CD8-positive, alpha-beta memory T cell (primary cell): ENCODE measurements at places on chromosomes 2 and 18. TPM values are rescaled to one million over a fixed set of nuclear protein-coding genes. Genes with fewer than 3 reads are reported as not detected.

DNA sequence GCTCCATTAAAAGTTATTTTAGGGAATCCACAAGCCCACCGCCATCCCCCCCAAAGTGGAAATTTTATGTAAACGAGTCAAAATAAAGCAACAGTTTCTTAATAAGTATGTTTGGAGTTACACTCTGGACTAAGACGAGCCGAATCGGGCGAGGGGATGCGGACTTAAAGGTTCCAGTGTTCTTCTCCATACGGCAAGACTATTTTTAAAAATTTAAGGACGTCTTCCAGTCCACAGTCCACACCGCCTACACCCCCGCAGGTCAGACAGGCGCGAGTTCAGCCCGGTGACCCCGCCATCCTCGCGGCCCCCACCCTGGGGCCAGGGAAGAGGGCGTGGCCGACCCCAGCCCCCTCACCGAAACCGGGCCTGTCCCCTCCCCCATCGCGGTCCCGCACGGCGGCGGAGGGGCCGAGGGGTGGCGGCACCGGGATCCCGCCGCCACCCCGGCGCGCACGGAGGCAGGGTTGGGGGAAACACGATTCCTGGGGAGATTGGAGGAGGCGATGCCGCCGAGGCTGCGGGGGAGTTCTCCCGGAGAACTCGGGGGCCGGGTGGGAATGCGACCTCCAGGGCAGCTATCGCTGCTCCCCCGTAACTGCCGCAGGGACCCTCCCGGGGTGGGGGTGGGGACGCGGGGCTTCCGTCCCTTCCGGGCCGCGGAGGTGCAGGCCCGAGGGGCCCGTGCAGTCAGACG is 24.5 kb upstream of the SMAD7 start:
- no peaks in the 10 kb centered on the region for H3K27me3 ChIP-seq
- H3K27ac ChIP-seq: no peak overlapping the region
- peaks cover 9% of the 10 kb centered on the region for H3K4me1 ChIP-seq
- H3K36me3 ChIP-seq: no peaks in the 10 kb centered on the region

GRCh38 chr2:200705305-200706041 is 106.2 kb upstream of the BZW1 start:
- H3K36me3 ChIP-seq: no peaks in the 10 kb centered on the region
- no peak overlapping the region for H3K27ac ChIP-seq
- no peak for DNase-seq
- no peaks in the 10 kb centered on the region for H3K4me1 ChIP-seq

GRCh38 chr18:8450013-8450412 is 159.2 kb upstream of the RAB12 start:
- H3K36me3 ChIP-seq: no peaks in the 10 kb centered on the region
- H3K4me3 ChIP-seq: no peak overlapping the region
- no peaks in the 10 kb centered on the region for H3K27me3 ChIP-seq
- H3K4me1 ChIP-seq: no peaks in the 10 kb centered on the region

DNA sequence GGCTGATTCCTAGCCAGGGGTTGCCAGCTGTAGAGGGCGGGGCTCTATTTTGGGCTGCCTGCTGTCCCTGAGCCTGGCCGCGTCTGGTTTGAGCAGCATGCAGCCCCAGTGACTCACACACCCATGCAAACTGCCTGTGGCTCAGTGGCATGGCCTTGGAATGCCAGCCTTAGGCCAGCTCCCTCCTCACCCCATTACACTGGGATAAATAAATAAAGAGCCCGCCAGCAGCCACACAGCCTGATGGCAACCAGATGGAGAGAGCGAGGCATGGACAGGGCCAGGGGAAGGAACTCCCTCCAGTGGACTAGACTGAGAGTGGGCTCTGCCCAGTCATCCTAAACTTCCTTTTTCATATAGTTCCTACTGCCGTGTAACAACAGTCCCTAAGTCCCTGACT is 18.3 kb downstream of the NHEJ1 start:
- no peak for DNase-seq
- no peaks in the 10 kb centered on the region for H3K4me1 ChIP-seq
- no peak overlapping the region for H3K27ac ChIP-seq
- H3K27me3 ChIP-seq: no peaks in the 10 kb centered on the region

DNA sequence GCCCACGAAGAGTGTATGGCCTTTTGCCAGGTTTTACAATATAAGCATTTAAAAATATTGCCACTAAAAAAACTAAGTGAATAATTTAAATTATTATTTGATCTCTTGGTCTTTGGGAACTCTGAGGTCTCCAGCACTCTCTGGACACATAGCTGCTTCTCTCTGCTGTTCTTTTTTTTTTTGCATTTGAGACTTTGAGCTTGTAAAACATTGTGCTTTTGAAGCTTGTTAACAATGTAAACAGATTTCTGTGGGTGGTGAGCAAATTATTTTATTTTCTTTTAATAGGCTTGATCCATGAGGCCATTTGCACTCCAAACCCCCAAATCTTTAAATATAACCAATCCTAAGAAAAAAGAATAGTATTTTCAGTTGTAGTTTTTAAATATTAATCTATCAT is 42.0 kb downstream of the DCAF17 start:
- no peaks in the 10 kb centered on the region for H3K4me1 ChIP-seq
- no peaks in the 10 kb centered on the region for H3K27me3 ChIP-seq
- no peak overlapping the region for H3K4me3 ChIP-seq
- no peak overlapping the region for H3K27ac ChIP-seq
- DNase-seq: no peak

DYNAP gene
- polyA plus RNA-seq: not detected

- H3K4me1 ChIP-seq: peaks cover 9% of the 10 kb centered on the region
- no peak for DNase-seq
- H3K27ac ChIP-seq: no peak overlapping the region
- no peaks in the 10 kb centered on the region for H3K27me3 ChIP-seq
- no peaks in the 10 kb centered on the region for H3K36me3 ChIP-seq
These were observed 9.3 kb downstream of the IL1F10 start for GRCh38 chr2:113076954-113077669.

- no peak overlapping the region for H3K4me3 ChIP-seq
- no peaks in the 10 kb centered on the region for H3K27me3 ChIP-seq
- H3K36me3 ChIP-seq: no peaks in the 10 kb centered on the region
- H3K4me1 ChIP-seq: no peaks in the 10 kb centered on the region
- H3K27ac ChIP-seq: no peak overlapping the region
These were observed 54.8 kb downstream of the AP1S3 start for GRCh38 chr2:223782629-223783028.

DNA sequence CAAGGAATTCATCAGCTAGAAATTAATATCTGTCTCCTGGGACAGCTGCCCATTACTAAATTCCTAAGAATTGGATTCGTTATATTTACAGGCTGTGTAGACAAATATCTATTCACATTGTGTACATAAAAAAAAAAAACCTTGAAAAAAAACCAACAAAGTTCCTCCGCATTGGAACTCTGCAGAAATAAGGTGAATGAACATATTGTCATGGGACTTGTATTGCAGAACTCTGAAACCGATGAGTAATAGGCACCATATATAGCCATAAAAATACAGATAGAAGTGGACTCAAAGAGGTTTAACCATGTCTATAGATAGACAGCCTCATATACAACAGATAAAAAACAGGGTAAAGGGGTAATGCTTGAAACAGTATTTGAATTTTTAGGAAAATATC is 909.9 kb upstream of the CHAC2 start:
- H3K4me1 ChIP-seq: no peaks in the 10 kb centered on the region
- DNase-seq: no peak
- no peaks in the 10 kb centered on the region for H3K27me3 ChIP-seq
- no peak overlapping the region for H3K27ac ChIP-seq
- H3K36me3 ChIP-seq: no peaks in the 10 kb centered on the region

ESPNL gene
- polyA plus RNA-seq: not detected

TEKT4 gene
- not detected for polyA plus RNA-seq

- H3K4me1 ChIP-seq: peaks cover 15% of the 10 kb centered on the region
- H3K27ac ChIP-seq: no peak overlapping the region
- DNase-seq: no peak
These were observed 6.3 kb downstream of the FZD5 start for GRCh38 chr2:207763303-207763917.

PDE11A gene
- polyA plus RNA-seq: not detected

DNA sequence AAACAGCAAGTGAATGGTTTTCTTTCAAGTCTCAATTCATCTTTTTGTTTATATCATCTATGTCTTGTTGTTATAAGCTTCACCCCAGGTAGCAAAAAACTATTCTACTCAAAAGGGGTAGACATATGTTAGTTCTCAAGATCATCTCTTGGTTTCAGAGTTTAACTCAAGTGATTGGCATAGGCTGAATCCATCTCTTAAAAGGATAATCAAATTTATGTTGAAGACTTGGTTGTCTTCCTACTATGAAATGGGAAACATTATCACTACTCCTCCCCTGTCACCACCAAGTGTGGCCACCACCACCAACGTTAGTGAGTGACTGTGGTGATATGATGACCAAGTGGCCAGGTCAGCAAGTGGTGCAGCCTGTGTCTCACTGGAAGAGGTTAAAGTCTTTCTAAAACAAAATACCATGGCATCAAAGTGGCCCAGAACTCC is 1.5 kb downstream of the IL1B start:
- peaks cover 3% of the 10 kb centered on the region for H3K27me3 ChIP-seq
- no peak overlapping the region for H3K4me3 ChIP-seq
- H3K27ac ChIP-seq: no peak overlapping the region
- no peak for DNase-seq
- no peaks in the 10 kb centered on the region for H3K36me3 ChIP-seq
- no peaks in the 10 kb centered on the region for H3K4me1 ChIP-seq

DNA sequence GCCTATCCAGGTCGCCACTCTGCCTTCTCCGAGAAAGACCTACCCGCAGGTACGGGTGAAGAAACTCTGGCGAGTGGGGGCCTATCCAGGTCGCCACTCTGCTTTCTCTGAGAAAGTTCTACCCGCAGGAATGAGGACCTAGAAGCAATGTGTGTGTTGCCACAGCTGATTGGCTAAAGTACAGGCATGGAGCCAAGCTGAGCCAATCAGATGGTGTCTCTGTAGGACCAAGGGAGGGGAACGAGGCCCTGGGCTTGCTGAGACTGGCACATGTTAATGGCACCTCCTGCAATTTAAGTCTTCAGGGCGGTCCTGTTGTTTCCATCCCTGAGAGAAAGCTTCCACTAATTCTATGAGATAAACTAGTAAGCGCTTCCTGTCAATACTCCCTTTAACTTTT is 82.3 kb downstream of the KCTD1 start:
- H3K27me3 ChIP-seq: no peaks in the 10 kb centered on the region
- H3K27ac ChIP-seq: no peak overlapping the region
- DNase-seq: no peak
- H3K4me1 ChIP-seq: no peaks in the 10 kb centered on the region
- no peaks in the 10 kb centered on the region for H3K36me3 ChIP-seq
- H3K4me3 ChIP-seq: no peak overlapping the region

ANKRD39 gene
- polyA plus RNA-seq: 29.6 TPM

UGT1A1 gene
- not detected for polyA plus RNA-seq

GKN2 gene
- polyA plus RNA-seq: not detected

- peaks cover 8% of the 10 kb centered on the region for H3K4me1 ChIP-seq
- peaks cover 4% of the 10 kb centered on the region for H3K36me3 ChIP-seq
- no peaks in the 10 kb centered on the region for H3K27me3 ChIP-seq
These were observed 7.5 kb downstream of the RAB3GAP1 start for GRCh38 chr2:135059577-135059976.

GRCh38 chr18:43009674-43010073 is 105.8 kb downstream of the RIT2 start:
- H3K27ac ChIP-seq: no peak overlapping the region
- H3K36me3 ChIP-seq: no peaks in the 10 kb centered on the region
- H3K4me3 ChIP-seq: no peak overlapping the region
- no peaks in the 10 kb centered on the region for H3K27me3 ChIP-seq
- H3K4me1 ChIP-seq: no peaks in the 10 kb centered on the region

DNA sequence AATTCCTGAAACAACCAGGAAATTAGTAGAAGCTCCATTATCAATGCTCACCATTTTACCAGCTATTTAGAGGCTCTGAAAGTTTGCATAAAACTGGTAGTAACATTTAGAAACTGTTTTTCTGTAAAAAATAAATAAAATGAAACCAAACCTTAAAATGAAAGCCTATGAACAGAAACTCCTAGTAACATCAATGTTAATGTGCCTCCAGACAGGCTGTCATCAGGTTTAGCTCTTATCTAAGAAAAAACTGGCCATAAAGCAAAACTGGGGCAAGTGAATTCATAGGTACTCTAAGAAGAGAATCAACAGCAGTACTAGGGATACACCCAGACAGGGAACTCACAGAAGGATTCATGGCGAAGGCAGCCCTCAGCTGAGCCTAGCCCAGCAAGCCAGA is 8.0 kb downstream of the E2F6 start:
- no peaks in the 10 kb centered on the region for H3K27me3 ChIP-seq
- H3K4me3 ChIP-seq: no peak overlapping the region
- H3K36me3 ChIP-seq: peaks cover 9% of the 10 kb centered on the region
- H3K27ac ChIP-seq: no peak overlapping the region
- no peak for DNase-seq

- no peak overlapping the region for H3K4me3 ChIP-seq
- no peaks in the 10 kb centered on the region for H3K4me1 ChIP-seq
- no peak for DNase-seq
- H3K27ac ChIP-seq: no peak overlapping the region
These were observed 193.3 kb downstream of the ANKRD30B start for GRCh38 chr18:14941256-14941655.

DNA sequence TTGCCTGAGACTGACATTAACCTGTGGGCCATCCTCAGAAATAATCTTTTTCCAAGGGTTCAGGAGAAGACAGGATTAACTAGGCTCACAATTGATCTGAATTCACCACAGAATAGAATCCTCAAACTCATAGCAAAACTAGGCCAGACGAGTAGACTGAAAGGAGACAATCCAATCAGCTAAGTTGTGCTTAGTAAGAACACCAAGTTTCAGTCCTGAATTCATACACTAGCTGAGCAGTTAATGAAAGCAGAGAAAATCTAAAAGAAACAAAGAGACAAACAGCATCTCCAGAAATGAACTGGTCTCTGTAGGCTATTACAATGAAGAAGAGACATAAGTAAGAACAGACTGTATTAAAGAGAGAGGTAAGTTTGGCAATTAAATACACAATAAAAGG is 89.5 kb downstream of the GORASP2 start:
- H3K4me1 ChIP-seq: peaks cover 5% of the 10 kb centered on the region
- peaks cover 6% of the 10 kb centered on the region for H3K36me3 ChIP-seq
- no peaks in the 10 kb centered on the region for H3K27me3 ChIP-seq
- no peak overlapping the region for H3K4me3 ChIP-seq
- H3K27ac ChIP-seq: no peak overlapping the region
- no peak for DNase-seq

DNA sequence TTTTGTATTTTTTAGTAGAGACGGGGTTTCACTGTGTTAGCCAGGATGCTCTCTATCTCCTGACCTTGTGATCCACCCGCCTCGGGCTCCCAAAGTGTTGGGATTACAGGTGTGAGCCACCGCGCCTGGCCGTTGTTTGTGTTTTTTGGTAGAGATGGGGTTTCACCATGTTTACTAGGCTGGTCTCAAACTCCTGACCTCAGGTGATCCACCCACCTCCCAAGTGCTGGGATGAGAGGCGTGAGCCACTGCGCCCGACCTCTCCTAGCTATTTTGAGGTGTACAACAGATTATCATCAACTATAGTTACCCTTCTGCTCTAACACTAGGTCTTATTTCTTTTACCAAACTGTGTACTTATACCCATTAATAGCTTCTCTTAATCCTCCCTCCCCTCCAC is 28.9 kb upstream of the MRPL33 start:
- H3K27ac ChIP-seq: no peak overlapping the region
- no peaks in the 10 kb centered on the region for H3K4me1 ChIP-seq
